ENCODE measurements at places on chromosomes 12 and 14.
A peak's percentile ranks its signal among the peaks of the same experiment; 100 is the strongest.

DNA sequence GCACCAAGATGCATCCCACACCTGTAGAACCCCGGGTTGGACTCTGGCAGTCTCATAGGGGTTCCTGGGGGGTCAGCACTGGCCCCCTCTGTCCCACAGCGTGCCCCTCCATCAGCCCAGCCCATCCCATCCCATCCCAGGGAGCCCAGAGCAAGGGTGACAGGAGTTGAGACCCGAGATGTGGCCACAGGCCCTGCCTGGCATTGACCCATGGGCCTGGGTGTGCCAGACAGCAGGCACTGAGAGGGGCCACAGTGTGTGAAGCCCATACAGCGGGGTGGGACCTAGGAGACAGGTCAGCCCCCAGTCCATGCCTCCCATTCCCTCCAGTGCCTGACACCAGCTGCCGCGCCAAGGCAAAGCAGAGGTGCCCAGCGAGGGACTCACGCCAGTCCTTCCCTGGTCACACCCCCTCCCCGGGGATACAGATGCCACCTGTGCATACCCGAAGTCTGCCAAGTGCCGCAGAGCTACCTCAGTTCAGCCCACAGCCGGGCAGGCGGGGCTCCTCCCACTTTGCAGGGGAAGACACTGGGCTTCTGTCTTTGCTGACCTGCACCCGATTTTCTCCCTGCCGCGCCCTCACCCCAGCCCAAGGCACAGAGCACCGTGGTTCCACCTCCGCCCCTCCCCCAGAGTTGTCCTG, 50.4 kb downstream of the CYP46A1 start:
- no peak for DNase-seq

DNA sequence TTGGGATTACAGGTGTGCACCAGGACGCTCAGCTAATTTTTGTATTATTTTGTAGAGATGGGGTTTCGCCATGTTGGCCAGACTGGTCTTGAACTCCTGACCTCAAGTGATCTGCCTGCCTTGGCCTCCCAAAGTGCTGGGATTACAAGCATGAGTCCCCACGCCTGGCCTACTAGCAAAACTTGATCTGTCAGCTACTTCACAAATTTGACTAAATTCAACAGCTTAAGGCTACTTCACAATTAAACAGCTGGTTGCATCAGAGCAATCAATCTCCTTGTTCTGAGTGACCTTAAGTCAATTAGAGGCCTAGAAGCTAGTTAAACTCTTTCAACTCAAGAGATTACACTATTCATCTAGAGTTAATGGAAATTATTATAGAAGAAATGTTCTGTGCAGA, 12.2 kb downstream of the COQ10A start:
- DNase-seq = no peak

DNA sequence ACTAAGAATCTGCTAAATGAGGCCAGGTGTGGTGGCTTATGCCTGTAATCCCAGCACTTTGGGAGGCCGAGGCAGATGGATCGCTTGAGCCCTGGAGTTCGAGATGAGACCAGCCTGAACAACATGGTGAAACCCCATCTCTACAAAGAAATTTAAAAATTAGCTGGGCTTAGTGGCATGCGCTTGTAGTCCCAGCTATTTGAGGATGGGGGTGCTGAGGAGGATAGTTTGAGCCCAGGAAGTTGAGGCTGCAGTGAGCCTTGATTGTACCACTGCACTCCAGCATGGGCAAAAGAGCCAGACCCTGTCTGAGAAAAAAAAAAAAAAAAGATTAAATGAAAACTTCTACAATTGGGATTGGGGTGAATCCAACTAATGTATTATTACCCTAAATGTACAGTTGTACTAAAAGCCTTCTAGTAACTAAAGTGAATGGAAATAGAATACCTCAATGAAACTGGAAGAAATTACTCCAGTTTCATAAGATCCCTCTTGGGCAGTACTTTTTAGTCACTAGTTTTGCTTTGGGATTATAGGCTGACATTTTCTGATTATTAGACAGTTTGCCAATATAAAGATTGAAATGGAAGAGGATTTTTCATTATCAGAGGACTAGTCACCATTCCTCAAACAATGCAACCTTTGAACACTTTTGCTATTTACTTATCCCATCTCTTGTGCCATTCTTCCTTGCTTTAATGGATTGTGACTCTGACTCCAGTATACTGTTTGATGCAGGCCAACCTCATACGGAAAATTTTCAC, 14.3 kb downstream of the COCH start:
- DNase-seq = peak; percentile 77

DNA sequence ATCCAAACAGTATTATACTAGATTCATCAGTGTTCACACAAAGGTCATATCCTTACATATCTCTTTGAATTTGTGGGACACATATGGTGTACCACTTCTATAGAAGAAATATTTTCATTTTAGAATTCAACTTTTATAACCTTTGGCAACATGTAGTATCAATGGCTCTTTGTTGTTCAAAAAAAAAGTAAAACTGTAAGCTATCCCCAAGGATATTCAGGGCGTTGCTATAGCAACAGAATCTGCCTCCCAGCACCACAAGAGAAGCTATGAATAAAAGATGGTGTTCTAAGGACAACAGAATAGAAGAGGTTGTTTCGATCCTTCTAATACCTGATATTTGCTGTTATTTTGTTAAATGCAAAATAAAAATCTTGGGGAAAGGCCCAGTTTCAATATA, 139.3 kb downstream of the BRMS1L start:
- no peak for DNase-seq

- peak; percentile 72 for DNase-seq
Observed at GRCh38 chr12:55738123-55739024, 4.5 kb upstream of the GDF11 start.

DNA sequence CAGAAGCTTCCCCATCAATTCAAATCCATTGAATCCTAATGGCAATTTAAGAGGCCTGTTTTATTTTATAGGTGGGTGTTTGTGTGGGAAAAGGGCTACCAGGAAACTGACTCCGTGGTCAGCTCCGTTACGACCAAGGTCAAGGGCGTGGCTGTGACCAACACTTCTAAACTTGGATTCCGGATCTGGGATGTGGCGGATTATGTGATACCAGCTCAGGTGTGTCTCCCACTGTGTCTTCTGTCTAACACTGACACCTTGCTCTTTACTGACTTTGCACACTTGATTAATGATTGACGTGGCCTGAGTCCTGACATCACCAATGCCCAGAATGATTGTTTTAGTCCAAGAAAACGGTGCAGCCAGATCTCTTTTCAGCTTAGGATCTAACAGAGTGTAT, 7.1 kb downstream of the P2RX4 start:
- DNase-seq = peak; percentile 42

GRCh38 chr12:95626854-95627253, 75.6 kb upstream of the USP44 start:
- DNase-seq = no peak

- no peak for DNase-seq
Observed at GRCh38 chr12:23096321-23096720, 471.4 kb downstream of the ETNK1 start.

DNA sequence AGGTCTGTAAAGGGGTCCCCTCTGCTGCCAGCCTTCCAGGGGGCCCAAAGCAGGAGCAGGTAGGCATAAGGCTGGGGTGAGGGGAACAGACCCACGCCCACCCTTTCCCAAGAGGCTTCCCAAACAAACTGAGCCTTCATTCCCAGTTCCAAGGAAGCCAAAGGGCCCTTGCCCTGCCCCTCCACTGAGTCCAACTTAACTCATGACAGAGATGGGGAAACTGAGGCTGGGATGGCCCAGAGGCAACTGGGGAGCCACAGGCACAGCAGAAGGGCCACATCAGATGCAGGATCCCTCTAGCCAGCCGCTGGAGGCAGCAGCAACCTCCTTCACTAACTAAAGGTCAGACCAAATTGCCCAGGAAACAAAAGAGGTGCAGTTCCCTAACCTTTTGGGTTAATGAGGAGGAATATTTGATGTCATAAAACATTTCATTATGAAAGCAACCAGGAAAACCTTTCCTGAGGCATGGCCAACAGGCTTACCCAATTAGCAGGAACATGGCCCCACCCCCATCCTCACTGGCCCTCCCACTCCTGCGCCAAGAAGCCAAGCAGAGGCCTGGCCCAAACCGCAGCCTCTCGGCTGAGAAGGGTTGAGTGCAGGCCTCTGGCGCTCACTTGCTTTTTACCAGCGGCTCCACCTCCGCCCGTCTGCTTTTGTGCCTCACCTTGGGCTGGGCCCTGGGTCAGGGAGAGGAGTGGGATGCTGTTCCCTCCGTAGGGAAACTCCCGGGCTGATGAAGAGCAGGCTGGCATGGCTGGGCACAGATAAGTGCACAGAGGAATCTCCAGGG, 293.5 kb upstream of the RTL1 start:
- DNase-seq = no peak

DNA sequence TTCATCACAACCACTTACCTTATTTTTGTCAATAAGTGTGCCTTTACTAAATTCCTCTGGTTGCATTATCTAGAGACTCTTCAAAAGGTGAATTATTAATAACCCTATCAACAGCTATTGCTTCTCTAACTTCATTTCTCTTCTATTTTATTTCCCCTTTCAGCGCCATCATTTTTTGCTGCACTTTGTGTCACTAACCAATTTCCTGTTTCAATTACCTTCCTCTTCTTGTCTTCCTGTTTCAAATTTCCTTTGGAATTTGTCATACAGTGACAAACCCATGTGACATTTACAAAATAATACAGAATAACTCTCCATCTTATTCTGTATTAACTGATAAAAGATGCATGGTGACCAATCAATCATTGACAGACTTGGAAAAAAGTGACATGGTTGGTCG, 12.2 kb upstream of the CLEC2A start:
- no peak for DNase-seq

DNA sequence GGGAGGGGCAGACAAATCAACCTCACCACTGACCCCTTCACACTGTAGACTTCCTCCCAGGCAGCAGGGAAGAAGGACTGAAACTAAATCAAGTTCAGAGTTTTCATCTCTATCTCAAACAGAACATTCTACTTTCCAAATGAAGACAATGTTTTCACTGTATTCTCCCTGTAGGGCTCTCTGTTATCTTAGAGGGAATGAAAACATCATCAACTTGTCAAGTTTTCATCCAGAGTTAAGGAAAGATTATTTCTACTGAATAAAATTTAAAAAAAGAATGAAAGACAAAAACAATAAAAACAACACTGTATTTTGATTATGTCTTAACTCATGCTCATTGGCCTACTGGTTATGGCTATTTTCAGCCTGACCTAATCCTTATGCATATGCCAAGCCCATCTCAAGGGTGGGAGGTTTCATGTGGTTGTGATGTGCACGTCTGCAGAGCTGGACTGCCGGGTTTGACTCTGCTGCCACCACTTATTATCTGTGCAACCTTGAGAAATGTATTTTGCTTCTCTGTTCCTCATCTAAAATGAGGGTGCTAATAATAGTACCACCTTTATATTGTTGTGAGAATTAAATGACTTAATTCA, 152.0 kb upstream of the AVPR1A start:
- no peak for DNase-seq

DNA sequence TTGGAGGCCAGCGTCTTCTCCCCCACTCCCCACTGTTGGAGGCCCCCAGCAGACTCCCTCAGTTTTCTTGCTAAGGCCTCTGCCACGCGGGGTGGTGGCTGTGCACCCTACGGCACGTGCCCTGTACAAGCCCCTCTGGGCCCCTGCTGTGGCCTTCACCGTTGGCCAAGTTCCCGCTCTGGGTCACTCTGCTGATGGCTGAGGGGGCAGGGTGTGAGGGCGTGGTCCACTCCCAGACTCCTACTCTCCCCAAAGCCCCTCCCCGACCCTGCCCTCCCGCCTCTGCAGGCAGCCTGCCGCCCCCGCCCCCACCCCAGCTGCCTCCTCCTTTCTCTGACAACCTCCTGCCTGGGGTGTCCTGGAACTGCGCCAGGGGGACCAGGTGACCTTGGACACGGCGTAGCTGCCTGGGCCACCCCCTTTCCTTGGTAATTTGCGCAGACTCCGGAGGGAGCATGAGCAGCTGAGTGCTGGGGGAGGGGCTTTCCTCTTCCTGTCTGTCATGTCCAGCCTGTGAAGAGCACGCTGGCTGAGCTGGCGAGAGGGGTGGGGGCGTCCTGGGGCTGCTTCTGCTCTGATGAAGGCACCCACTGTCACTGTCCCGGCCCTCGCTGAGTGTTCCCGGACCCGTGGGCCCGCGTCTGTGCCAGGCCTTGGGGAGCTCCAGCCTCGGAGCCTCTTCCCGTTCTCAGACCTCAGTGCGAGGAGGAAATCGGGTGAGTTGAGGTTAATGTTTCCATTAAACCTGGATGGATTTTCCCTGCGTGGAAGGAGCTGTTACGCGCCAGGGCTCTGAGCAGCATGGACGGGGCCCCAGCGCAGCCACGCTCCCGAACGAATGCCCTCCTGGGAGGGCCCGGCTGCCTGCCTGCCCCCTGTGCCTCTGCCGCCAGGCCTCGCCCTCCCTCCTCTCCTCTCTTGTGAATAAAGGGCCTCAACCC, 85.0 kb downstream of the KIF26A start:
- DNase-seq = no peak

- no peak for DNase-seq
Observed at GRCh38 chr12:53964315-53964713, 8.6 kb upstream of the HOXC11 start.

Data from HepG2 (cell line).